ENCODE measurements at places on chromosomes 5 and 9.

DNA sequence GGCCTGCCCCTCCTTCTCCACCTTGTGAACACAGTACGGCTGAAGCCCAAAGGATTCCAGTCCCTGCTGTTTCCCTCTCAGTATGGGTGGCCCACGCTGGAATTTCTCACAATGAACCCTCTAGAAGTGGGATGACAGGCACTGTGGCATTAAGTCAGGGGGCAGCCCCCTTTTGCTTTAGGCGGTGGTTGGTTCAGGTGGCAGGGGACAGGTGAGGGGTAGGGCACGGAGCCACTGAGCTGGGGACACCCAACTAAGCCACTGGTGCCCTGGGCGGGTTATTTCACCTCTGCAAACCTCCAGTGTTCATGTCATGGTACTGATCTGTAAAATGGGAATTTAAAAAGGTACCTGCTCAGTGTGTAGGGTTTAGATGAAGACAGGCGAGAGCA lies 7.6 kb downstream of the SPACA9 start:
- no peaks in the 10 kb centered on the region for H3K36me3 ChIP-seq
- peaks cover 26% of the 10 kb centered on the region for H3K4me1 ChIP-seq
- no peaks in the 10 kb centered on the region for H3K27me3 ChIP-seq

DNA sequence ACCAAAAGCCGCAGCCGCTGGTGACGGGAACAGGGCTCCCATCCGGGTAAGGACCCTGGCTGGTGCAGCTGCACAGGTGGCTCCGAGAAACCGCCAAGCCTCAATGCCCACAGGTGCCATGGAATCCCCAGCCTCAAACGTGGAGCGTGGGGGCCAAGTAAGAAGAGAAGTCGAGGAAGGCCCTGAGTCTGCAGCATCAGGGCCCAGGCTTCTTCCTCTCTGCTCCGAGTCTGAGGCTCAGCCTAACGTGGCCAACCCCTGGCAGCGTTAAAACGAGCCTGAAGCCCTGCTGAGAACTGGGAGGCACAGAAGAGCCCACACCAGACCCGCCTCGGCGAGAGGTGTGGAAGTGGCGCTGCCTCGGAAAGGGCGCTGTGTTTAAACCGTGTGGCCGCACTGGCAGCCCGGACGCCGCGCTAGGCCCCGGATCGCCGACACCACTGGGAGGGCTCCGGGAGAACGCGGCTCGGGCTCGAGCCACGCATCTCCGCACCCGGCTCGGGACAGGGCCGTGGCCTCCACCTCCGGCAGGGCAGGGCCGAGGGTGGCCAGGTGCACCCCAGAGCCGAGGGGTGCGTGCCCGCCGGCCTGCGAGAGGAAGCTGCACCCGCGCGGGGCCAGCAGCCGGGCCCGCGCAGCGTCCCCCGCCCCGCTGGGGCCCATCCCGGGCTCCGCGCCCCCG lies 730 bp downstream of the ZMYND19 start:
- H3K4me1 ChIP-seq = peaks cover 16% of the 10 kb centered on the region

DNA sequence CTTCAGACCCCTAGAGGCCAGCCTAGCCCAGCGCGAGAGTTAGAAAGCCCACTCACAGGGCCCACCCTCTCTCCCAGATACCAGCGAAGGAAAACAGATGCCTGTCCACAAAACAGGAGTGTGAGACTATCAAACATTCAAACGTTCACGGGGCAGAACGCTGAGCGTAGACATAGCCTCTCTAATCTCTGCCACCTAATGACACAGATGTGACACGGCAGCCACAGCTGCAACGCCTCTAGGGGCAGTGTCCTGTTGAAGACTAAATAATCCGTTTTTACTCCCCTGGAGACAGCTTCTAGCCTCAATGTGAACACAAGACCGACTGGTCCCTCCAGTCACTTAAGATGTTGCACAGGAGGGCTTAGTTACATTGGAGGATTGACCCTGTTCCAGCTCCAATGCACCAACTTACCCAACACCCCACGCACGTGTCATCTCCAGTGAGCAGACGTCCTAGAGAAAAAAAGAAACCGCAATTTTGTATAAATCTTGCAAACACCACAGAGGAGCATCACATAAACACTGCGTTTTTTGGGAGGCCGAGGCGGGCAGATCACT lies 14.3 kb downstream of the DIPK1B start:
- H3K4me1 ChIP-seq = peaks cover 24% of the 10 kb centered on the region
- H3K36me3 ChIP-seq = peaks cover 23% of the 10 kb centered on the region
- H3K4me3 ChIP-seq = peak overlapping the region; percentile 98
- peak; percentile 66 for DNase-seq

GRCh38 chr5:123035360-123035917 lies 1.1 kb downstream of the PPIC start:
- H3K27ac ChIP-seq = no peak overlapping the region
- no peak for DNase-seq
- no peak overlapping the region for H3K4me3 ChIP-seq
- H3K4me1 ChIP-seq = no peaks in the 10 kb centered on the region

DNA sequence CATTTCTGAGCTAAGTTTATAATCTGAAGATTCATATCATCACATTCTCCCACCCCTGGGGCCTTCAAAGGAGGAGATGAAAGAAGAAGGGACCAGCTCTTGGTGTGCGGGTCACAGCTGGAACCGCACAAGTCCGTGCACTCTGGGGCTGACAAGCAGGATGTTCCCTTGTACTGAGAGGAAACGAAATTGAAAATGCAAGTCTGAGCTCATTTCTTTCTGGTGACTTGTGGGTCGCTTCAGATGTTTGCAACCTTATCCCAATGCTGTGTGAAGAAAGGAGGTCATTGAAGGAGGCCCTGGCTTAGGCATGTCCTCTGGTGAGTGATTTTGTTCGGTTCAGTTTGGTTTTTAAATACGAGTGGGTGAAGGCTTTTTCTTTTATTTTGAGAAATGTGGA lies 59.6 kb downstream of the C9orf152 start:
- peak overlapping the region; percentile 55 for H3K4me3 ChIP-seq
- H3K27me3 ChIP-seq = no peaks in the 10 kb centered on the region
- peak; percentile 71 for DNase-seq
- no peaks in the 10 kb centered on the region for H3K36me3 ChIP-seq
- peak overlapping the region; percentile 67 for H3K27ac ChIP-seq

DNA sequence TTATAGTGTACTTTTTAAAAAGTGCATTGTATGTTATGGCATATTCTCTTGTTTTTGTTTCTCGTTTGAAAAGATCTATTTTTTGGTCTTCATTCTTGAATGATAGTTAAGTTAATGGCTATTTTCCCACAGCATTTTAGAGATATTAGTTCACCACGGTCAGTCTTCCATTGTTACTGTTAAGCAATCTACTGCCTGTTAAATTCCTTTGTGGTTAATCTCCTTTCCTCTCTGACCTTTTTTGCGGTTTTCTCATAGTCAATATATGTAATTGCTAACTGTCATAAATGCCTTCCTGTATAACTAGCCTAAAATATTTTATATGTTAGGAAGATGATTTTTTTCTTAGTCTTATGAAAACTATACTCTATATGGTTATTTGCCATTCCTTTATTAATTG lies 250.8 kb upstream of the FBXL7 start:
- DNase-seq = no peak
- H3K4me3 ChIP-seq = no peak overlapping the region
- no peaks in the 10 kb centered on the region for H3K4me1 ChIP-seq
- H3K36me3 ChIP-seq = no peaks in the 10 kb centered on the region
- no peak overlapping the region for H3K27ac ChIP-seq

Data from Karpas-422 (cell line).